Fibroblast of upper back skin (primary cell): ENCODE measurements at places on chromosomes 3 and 15.

DNA sequence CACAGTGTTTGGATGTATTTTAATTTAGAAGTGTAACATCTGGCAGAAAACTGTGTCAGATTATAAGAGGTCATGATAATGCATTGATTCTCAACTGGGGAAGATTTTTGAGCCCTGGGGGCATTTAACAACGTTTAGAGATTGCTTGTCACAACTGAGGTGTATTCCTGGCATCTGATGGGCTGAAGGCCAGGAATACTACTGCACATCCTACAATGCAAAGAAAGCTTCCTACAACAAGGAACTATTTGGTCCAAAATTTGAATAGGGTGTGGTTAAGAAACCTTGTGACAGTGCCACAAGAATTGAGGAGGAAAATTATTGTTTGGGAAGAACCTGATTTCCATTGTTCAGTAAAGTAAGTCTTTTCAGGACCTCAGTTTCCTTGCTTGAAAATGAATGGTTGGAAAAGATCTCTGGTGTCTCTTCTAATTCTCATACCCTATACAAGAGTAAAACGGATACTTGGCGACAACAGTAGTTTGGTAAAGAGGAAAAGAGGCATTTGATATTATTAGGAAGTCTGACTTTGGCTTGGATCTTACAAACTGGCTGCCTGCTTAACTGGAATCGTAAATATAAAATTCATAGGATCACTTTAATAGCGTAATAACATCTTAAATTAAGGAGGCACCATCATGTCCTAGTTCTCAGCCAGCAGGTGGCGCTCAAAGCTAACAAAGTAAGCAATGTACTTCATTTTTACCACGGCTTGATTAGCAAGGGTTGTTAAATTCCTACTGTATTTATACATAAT lies 4.3 kb downstream of the DAZL start:
- peak; percentile 79 for DNase-seq

GRCh38 chr3:29329986-29330890 lies 49.4 kb downstream of the RBMS3 start:
- no peak for DNase-seq

- DNase-seq: no peak
Observed at GRCh38 chr3:17928502-17929145, 186.2 kb upstream of the TBC1D5 start.

DNA sequence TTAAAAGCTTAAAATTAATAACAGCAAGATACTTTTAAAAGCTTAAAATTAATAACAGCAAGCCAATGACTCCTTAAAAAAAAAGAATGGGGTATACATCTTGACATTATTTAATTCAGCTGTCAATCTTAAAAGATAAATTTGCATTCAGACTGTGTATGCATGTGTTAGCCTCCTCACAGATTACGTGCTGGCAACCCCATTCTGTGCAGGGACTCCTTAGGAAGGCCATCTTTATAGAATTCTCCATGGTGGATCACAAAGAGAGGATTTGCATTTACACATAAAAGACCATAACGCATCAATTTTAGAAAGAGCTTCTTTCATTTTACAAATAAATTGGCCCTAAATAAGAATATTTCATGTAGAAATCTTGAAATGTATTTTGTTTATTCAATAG lies 87.2 kb downstream of the B3GALNT1 start:
- no peak for DNase-seq
